ENCODE measurements at places on chromosomes 2 and 18.

- H3K27me3 ChIP-seq: peaks cover 11% of the 10 kb centered on the region
- no peak overlapping the region for H3K27ac ChIP-seq
- no peaks in the 10 kb centered on the region for H3K36me3 ChIP-seq
- ATAC-seq: no peak
- H3K4me1 ChIP-seq: no peaks in the 10 kb centered on the region
Measured at GRCh38 chr18:572091-572830, 7.9 kb upstream of the CETN1 start.

GRCh38 chr2:147425437-147426029 is 419.3 kb upstream of the ACVR2A start:
- H3K27me3 ChIP-seq: no peaks in the 10 kb centered on the region
- no peak overlapping the region for H3K4me3 ChIP-seq
- ATAC-seq: no peak
- no peaks in the 10 kb centered on the region for H3K4me1 ChIP-seq
- no peaks in the 10 kb centered on the region for H3K36me3 ChIP-seq

DNA sequence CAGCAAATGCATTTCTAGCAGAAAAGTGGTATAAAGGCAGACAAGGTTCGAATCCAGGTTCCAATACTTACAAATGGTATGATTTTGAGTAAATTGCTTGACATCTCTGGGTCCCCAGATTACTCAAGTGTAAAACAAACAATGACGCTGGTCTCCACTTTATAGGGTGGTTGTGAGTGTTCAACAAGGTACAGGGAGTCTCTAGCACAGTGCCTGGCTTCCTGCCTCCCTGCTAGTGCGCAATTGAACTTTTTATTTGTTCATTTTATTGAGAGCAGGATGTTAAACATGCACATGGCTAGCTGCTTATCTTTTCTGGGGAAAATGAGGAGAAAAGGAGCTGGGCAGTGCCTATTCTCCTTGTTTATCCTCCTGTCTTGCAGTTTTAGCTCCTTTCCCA is 74.9 kb upstream of the MYL1 start:
- no peak overlapping the region for H3K4me3 ChIP-seq
- H3K4me1 ChIP-seq: no peaks in the 10 kb centered on the region
- no peaks in the 10 kb centered on the region for H3K36me3 ChIP-seq
- H3K27me3 ChIP-seq: no peaks in the 10 kb centered on the region

DNA sequence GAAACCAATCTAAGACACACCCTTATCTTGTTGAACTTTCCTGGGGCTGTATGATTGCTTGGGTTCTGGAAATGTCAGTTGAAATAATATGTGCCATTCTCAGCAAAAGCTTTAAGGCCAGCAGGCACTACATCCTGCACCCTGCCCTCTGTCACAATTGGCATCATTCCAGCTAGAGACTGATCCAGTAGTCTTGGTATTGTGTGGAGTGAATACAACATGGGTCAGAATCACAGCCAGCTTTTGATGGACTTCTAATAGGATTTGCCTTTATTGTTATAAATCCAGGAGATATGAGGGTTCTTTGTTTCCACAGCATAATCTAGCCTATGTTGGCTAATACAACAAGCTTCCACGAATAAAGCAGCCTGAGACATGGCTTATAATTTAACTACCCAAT is 617.0 kb upstream of the CDH2 start:
- H3K4me3 ChIP-seq: no peak overlapping the region
- no peak overlapping the region for H3K27ac ChIP-seq
- H3K4me1 ChIP-seq: no peaks in the 10 kb centered on the region
- no peaks in the 10 kb centered on the region for H3K36me3 ChIP-seq
- no peaks in the 10 kb centered on the region for H3K27me3 ChIP-seq
- ATAC-seq: no peak

GRCh38 chr2:212854116-212854515 is 297.3 kb downstream of the IKZF2 start:
- H3K27me3 ChIP-seq: no peaks in the 10 kb centered on the region
- H3K27ac ChIP-seq: no peak overlapping the region
- no peak for ATAC-seq
- H3K4me3 ChIP-seq: no peak overlapping the region

DNA sequence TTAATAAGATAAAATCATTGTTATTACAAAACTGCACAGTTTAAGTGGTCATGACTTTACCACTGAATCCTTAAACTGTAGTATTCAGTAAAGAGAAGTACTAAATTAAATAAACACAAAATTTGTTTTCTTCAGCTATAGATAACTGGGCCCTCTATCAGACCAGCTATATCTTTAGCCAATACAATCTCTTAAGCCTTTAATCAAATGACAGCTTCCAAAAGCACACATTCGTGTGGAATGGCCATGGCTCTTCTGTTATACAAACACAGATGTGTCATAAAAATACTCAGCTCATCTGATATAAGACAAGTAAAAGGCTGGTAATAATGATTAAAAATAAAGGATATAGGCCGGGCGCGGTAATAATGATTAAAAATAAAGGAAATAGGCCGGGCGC is 57.6 kb upstream of the CDKL4 start:
- peaks cover 6% of the 10 kb centered on the region for H3K36me3 ChIP-seq
- H3K4me1 ChIP-seq: no peaks in the 10 kb centered on the region
- no peaks in the 10 kb centered on the region for H3K27me3 ChIP-seq
- no peak overlapping the region for H3K4me3 ChIP-seq
- no peak overlapping the region for H3K27ac ChIP-seq

Data from stimulated activated memory B cell treated with anti-CD40 and anti-IgM and Interleukin-4, amounts not matched to agents 10 μg/mL and 1 μg/mL and 100 μg/mL, for 72 hours (primary cell).